ENCODE measurements at places on chromosomes 16 and 17.

DNA sequence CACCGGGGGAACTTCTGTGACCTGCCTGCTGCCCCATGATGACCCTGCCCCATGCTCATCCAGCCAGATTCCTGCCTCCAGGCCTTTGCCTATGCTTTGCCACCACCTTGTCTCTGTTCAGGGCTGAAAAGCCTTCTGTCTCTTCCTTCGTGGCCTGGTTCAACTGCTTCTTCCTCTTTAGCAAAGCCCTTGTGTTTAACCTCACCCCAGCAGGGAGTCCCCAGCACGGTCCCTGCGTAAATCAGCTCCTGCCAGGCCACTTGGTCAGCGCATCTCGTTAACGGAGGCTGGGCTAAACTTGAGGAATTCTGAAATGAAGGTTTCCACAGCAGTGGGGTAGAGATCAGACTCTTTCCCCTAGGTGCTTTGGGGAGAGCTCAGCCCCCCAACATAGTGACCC is 16.1 kb upstream of the KCNJ12 start:
- DNase-seq = no peak

- DNase-seq = no peak
Measured at GRCh38 chr17:59914274-59914854, 21.4 kb downstream of the RPS6KB1 start.

DNA sequence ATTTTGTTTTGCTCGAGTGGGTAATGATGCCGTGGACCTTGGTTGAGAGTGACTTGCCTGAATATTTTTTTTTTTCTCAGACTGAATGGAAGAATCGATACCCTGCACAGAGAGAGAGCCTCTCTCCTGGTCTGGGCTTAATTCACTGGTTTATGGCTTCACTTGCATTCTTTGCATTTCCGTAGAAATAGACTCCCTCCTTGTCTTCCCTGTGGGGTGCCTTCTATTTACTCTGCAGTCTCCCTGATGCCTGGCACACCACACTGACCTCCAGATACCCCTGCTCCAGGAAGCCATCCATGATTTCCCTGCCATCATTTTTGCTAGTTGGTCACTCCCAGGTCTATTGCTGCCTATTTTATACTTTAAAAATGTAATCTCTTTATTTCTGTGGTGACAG is 238.0 kb downstream of the SNX29 start:
- no peak for DNase-seq

DNA sequence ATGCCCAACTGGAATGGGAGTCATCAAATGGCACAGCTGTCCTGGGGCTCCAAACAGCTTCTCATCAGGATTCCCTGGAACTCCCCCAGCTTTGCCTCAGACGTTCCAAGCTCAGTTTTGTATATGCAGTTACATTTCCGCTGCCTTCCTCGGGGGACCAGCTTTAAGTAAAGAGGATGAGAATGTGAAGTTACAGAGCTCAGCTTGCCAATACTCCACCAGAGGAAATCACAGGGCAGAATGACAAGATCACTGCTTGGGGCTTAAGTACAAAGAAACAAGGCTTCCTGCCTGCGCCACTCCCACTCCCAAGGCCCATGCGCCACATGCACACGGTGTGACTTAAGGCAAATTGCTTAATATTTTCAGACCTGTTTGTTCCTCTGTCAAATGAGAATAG is 272.4 kb upstream of the CDH11 start:
- no peak for DNase-seq

DNA sequence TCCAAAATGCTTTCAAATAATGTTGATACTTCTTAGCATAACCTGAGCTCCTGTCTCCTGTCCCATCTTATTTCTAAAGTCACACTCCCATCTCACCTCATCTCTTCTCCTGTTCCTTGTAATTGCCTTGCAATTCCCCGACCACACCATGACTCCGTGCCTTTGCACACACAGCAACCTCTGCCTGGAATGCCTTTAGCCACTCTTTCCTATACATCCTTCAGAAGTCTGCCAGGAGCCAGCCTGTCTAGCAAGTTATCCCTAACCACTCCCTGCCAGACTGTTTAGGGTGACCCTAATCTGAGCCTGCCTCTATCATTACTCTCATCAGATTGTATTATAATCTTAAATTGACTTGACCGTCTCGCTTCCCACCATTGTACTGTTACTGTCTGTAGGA is 168.0 kb upstream of the NOG start:
- no peak for DNase-seq

DNA sequence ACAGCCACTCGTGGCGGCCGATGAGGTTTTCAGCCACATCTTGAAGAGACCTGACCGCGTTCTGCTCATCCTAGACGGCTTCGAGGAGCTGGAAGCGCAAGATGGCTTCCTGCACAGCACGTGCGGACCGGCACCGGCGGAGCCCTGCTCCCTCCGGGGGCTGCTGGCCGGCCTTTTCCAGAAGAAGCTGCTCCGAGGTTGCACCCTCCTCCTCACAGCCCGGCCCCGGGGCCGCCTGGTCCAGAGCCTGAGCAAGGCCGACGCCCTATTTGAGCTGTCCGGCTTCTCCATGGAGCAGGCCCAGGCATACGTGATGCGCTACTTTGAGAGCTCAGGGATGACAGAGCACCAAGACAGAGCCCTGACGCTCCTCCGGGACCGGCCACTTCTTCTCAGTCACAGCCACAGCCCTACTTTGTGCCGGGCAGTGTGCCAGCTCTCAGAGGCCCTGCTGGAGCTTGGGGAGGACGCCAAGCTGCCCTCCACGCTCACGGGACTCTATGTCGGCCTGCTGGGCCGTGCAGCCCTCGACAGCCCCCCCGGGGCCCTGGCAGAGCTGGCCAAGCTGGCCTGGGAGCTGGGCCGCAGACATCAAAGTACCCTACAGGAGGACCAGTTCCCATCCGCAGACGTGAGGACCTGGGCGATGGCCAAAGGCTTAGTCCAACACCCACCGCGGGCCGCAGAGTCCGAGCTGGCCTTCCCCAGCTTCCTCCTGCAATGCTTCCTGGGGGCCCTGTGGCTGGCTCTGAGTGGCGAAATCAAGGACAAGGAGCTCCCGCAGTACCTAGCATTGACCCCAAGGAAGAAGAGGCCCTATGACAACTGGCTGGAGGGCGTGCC is 30.1 kb downstream of the CIITA start:
- DNase-seq = no peak

- DNase-seq = no peak
Measured at GRCh38 chr16:79850348-79850747, 249.8 kb upstream of the MAF start.

DNA sequence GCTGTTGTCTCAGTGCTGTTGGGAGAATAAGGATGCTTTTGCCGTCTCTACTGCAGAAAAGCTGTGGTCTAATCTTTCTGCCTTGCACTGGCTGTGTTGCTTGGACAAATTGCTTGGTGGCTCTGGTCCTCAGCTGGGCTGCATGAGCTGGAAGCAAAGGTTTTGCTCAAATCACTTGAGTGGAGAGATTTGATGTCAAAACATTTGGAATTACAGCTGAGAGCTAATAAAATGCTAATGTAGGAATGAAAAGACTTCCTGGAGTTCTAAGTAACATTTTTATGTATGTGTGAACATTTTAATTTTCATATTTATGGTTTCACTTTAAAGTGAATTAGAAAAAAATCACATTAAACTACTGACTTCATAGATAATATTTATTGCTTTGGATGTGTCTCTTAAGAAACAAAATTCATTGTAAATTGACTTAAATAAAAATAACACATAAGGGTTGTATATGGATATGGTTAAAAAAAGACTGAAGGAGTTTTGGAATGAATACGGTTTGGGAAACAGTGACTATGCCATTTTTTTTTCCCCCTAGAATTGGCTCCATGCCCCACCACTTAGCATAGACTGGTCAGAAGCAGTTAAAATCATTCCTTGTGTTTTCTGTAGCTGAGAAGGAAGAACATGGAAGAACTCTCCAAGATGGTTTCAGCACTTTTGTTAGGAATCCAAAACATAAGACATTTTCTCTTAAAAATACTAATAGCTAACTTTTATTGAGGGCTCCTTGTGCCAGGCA is 39.2 kb upstream of the FAM20A start:
- DNase-seq = no peak

GRCh38 chr16:16147316-16147999 is 75.8 kb downstream of the ABCC6 start:
- no peak for DNase-seq

- no peak for DNase-seq
Measured at GRCh38 chr16:397736-398332, 835 bp downstream of the NME4 start.

GRCh38 chr16:51129105-51129504 is 22.0 kb downstream of the SALL1 start:
- no peak for DNase-seq

GRCh38 chr16:89351645-89352044 is 134.1 kb downstream of the ZNF778 start:
- no peak for DNase-seq

- DNase-seq = peak; percentile 89
Measured at GRCh38 chr17:49739641-49740271, 24.2 kb downstream of the FAM117A start.

GRCh38 chr17:29617125-29617480 is 5.6 kb downstream of the CORO6 start:
- peak; percentile 77 for DNase-seq

GRCh38 chr16:54070789-54071343 is 215.7 kb downstream of the IRX3 start:
- DNase-seq = peak; percentile 4

DNA sequence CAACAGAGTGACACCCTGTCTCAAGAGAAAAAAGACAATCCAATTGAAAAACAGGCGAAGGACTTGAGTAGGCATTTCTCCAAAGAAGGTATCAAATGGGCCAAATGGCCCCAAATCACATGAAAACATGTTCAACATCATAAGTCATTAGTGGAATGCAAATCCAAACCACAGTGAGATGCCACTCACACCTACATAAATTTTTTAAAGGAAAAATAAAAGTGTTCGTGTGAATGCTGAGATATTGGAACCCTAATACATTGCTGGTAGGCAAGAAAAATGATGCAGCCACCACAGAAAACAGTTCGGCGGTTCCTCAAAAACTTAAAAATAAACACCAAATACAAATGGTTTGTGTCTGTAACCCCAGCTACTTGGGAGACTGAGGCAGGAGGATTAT is 45.2 kb downstream of the PIGL start:
- DNase-seq = no peak

DNA sequence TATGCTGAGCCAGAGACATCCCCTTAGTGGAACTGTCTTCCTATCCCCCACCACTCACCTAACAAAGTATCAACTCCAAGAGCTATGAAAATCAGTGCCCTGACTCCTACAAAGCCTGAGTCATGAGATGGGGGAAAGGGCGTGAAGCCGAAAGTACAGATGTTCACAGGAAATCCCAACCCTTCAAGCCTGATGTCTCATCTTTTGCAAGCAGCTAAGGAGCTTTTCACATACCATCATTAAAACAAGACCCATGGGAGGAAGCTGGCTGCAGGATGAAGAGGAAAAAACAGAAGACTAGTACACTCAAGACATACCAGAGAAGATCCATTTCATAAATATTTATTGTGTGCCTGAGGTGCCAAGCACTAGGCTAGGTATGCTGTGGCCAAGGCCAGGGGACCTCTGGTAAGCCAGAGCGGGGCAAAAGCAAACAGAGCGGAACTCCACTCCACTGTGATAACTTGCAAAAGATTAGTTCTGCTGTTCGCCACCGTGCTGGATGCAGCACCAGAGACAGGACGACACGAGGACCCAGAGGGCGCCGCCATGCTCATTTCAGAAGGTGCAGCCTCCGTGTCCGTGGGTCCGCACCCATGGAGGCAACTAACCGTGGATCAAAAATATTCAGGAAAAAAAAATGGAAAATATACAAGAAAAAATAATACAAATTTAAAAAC is 4.5 kb upstream of the MNT start:
- DNase-seq = no peak

GRCh38 chr16:78198288-78198687 is 98.8 kb downstream of the WWOX start:
- no peak for DNase-seq

GRCh38 chr17:19703828-19704613 is 12.4 kb downstream of the SLC47A2 start:
- DNase-seq = no peak

DNA sequence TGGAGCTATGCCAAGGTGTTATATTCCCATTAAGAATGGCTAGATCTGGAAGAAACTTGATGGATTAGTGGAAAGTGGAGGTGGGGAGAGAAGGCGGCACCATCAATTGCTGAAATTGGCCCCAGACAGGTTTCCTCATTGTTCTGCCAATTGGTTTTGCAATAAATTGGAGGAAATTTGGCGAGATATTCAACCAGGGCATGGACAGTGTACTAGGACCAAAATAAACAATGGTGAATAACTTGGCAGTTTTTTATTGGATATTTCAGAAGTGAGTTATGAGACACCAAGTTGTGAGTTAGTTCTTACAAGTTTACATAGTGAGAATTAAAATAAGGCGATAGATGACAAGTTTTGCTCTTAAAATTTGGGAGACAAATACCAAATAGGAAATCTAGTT is 41.1 kb upstream of the SOX9 start:
- no peak for DNase-seq

DNA sequence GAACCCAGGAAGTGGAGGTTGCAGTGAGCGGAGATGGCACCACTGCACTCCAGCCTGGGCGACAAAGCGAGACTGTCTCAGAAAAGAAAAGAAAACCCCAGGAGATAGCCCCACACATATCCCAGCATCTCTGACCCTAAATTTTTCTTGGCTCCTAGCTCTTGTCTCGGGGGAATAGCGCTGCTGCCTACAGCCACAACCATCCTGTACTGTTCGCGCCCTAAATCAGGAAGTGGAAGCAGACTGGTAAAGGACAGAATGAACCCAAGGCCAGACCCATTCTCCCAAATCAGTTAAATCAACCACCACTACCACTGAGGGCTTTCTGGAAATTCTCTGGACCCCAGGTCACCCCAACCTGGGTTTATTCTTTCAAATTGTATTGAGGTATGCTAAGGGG is 1.7 kb downstream of the CTDNEP1 start:
- DNase-seq = no peak

- DNase-seq = no peak
Measured at GRCh38 chr16:76193906-76194615, 83.1 kb upstream of the CNTNAP4 start.

DNA sequence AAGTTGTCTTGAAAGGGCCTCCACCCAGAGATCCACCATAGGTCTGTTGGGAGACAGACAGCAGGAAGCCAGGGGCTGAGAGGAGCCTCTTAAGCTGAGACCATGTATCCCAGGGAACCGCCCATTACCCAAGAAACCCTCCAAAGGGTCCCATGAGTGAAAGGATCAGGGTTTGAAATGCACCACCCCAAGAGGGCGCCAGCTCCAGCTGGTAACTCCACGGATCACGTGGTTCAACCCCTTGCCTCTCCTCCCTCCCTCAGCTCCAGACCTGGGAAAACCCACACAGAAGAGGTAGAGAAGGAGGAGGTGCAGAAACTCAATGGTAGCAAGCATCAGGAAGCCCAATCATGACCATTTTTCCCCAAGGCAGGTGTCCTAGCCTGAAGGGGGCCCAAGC is 148.7 kb downstream of the AIPL1 start:
- no peak for DNase-seq

GRCh38 chr16:56233795-56234566 is 42.7 kb downstream of the GNAO1 start:
- DNase-seq = no peak

GRCh38 chr16:56424404-56424764 is 961 bp downstream of the AMFR start:
- DNase-seq = no peak

Data from SIG-M5 (cell line).